ENCODE measurements at places on chromosomes 12 and 14.

GRCh38 chr14:35631071-35631805 lies 97.3 kb downstream of the INSM2 start:
- no peak for DNase-seq

- no peak for DNase-seq
These were observed 12.8 kb downstream of the RAB3IP start for GRCh38 chr12:69751476-69751875.

DNA sequence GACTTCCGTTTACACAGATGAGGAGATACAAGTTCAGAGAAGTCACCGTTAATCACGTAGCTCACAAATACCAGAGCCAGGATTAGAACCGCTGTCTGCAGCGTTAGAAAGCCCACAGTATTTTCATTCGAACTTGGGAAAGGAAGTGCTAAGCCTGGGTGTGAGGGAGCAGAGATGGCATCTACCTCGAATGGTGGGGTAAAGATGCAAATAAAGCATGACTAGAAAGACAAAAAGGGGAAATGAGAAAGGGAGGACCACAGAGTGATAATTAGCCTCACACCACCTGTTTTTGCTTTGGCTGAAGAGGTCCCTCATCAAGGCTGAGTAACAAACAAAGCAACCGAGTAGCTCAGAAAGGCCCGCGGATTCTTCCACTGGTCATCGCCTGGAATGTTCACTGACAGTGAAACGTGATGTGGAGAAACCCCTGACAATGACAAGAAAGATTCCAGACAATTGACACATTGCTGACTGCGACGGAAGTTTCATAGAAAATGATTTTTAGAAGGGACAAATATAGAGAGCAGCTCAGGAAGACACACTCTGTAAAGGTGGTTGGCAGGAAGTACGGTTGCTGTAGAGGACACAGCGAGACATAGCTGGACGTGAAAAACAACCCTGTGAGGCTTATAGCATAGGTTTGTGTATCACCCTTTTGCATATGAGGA lies 31.5 kb upstream of the BHLHE41 start:
- no peak for DNase-seq

- DNase-seq: peak; percentile 82
These were observed 55.1 kb upstream of the CMKLR1 start for GRCh38 chr12:108394196-108394595.

DNA sequence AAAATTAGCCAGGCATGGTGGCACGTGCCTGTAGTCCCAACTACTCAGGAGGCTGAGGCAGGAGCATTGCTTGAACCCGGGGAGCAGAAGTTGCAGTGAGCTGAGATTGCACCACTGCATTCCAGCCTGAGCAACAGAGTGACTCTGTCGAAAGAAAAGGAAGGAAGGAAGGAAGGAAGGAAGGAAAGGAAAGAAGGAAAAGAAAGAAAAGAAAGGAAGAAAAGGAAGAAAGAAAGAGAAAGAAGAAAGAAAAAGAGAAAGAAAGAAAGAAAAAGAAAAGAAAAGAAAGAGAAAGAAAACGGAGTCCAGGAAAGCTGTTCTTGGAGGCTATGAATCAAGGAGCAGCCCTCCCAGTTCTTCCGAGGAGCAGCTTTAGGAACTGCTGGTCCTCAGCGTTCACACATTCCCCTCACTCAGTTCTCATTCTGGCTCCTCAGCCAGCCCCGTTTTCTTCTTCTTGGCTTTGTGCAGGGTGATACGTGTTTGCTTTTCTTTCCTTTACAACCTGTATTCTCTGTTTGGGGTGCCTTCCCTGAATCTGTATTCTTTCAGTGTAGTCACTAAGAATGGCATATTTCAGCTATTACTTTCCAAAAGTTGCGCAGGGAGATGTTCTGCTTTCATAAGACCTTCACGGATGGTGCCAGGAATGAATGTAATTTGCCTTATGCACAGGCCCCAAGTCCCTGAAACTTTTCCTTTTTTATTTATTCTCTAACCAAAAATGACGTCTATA lies 12.2 kb downstream of the FBXL14 start:
- no peak for DNase-seq

DNA sequence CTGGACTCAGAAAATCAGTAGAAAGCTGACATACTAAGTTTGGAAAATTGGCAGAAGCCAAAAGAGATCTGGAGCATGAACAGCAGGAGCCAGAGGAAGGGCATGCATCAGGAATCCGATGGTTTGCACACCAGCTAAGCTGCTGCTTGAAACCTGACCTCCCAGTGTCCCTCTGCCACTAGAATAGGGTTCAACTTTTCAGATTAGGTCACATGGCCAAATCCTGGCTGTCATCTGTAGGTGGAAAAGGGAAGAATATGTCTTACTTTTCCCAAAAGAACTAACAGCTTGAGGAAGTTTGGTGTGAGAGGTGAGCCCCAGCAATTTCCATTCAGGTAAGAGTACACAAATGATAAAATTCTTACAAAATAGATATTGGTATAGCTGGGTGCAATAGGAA lies 732.6 kb downstream of the RERGL start:
- DNase-seq: no peak

DNA sequence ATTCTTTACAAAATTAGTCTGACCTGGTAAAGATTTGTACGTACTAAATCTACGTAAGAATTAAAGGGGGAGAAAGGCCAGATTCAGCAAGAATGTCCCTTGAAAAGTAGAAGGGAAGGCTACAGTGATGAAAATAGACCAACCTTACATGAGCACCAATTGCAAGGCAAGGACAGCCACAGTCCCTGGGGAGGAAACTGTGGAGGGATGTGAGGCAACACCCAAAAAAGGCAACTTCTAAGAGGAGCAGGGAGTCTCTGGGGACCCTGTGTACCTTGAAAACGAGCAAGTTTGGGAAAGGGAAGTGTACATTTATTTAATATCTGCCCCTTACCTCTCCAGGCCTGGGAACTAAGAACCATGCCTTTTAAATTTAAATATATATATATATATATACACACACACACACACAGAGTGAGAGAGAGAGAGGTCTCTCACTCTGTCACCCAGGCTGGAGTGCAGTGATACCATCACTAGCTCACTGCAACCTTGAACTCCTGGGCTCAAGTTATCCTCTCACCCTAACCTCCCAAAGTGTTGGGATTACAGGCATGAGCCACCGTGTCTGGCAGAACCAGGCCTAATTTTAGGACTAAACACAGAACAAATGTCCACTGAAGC lies 56.4 kb downstream of the TMCC3 start:
- no peak for DNase-seq

Data from spinal cord (tissue), 10 donors.